ENCODE measurements at places on chromosomes 4 and X.
A peak's percentile ranks its signal among the peaks of the same experiment; 100 is the strongest.

- DNase-seq = peak; percentile 21
Observed at GRCh38 chr4:121072224-121073003, at the start of gene NDNF. TSS of gene NDNF (minus strand) at chr4:121072535. CDS start at chr4:121045837, 26,698 bp downstream.

GRCh38 chr4:10688022-10688421 lies 3.5 kb upstream of the CLNK start:
- no peak for DNase-seq

DNA sequence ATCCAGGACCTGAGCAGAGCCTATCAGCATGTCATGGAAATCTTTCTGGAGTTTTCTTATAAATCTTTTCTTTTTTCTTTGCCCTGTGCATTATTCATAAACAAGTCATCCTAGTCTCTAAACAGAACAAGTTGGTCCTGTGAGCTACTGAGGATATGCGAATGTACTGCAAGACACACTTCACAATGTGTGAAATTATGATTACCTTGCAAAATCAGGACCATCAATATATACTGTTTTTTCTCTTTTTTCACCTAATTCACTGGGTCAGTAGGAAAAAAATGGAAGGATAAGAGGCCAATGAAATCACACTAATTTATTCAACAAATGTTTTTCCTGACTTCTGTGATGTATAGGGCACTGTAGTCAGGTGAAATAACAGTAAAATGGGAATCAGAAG lies 14.4 kb upstream of the SORBS2 start:
- DNase-seq = no peak

DNA sequence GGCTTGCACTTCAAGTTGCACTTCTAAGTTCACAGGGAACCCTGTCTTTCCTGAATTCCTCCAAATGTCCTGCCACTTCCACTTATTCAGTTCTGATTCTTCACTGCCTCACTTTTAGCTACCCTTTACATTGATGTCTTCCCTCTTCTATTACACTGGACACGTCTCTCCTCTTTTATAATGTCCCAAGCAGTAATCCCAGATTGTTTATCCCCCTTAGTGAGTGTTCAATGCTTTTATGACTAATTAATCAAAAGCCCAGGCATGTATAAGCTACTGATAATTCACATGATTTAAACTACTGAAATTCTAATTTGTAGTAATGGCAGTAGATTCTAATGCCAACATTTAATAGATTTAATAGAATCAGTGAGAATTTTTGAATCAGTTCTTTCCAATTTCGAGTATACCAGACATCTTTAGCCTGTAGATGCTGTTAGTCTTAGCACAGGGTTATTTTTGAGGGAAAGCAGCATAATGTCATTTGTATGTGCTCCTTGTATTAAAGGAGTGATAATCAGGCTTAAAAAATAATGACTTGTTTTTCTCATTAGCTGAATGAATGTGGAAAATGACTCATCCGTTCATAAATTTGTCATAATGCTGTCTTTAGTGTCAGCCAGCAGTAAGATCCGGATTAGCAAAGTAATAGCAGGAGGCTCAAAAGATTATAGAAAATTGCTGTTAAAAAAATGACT lies 703.1 kb downstream of the CENPC start:
- no peak for DNase-seq

GRCh38 chr4:687048-687970 lies 1.6 kb downstream of the SLC49A3 start:
- DNase-seq = no peak

DNA sequence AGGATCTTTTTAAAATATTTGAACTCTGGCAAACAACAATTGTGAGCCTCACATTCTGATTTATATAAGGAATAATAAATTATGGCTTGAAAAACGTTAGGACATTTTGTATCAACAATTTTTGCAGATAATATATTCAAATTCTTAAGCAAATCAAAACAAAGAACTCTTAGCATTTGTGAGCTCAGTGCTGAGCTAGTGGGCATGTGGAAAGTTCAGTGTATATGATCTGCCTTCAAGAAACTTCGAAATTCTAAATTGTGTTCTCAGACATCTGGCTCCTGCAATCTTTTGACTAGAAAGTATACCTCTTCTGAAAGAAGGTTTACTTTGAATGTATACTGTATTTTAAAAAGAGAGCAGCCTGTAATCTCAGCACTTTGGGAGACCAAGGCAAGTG lies 122.3 kb upstream of the NEIL3 start:
- no peak for DNase-seq

GRCh38 chrX:124263743-124264142 lies 68.7 kb upstream of the TEX13D start:
- no peak for DNase-seq

GRCh38 chrX:136476501-136476900 lies 11.2 kb upstream of the BRS3 start:
- no peak for DNase-seq

GRCh38 chr4:80196922-80197573 lies at the start of gene PRDM8:
TSS of gene PRDM8 (plus strand) at chr4:80197503. CDS start at chr4:80200081, 2,578 bp downstream.
- peak; percentile 56 for DNase-seq

DNA sequence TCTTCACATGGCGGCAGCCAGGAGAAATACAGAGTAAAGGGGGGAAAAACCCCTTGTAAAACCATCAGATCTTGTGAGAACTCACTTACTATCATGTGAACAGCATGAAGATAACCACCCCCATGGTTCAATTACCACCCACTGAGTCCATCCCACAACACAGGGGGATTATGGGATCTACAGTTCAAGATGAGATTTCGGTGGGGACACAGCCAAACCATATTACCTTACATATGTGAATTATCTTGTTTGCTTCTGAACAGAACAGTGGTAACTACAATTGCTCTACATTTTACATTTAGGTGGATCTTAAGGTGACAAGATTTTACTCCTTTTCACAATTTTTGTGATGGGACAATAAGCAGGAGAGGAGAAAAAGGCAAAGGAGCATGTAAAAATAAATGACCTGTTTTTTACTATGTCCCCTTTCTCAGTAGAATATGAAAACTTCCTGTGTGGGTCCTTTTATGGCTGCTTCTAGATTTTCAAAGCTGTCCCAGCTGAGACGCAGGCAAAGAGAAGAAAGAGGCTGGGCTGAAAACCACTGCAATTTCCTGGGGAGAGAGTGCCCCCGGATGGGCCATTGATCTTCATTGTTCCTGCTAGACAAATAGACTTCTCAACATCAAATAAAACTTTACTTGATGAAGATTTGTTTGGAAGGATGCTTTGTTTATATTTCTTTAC lies 45.9 kb upstream of the PGM2 start:
- no peak for DNase-seq

DNA sequence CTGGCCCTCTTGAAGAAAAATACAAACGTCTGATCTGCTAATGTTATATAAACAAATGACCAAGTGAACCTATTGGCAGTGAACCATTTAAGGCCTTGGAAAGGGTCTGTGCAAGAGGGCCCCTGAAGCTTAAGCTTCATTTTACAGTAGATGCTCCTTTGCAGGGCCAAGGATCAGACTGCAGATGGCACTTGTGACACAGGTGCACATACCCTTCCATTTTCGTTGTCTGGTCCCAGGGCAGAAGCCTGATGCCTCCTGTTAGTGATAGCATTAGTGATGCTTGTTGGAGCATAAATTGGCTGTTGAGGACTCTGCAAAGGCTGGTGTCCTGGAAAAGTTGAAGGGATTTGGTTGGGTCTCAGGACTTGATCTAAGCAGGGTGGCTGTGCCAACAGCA lies 46.5 kb downstream of the ETNPPL start:
- no peak for DNase-seq

DNA sequence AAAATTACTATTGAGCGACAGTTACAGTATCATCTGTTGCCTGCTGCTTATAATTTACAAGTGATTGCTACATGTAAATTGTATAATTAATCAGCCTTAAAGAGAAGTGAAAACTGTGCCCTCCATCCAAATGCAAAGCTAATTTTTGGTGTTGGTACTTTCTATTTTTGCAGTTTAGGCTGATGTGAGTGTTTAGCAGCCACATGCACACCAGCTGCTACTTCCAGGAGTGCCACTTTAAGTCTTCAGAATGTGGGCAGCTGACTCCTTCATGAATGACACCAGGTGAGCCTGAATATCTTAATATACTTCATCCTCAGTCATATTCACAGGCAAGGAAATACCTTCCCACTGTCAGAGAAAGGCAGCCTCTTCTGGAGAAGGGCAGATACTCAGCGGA lies 149.8 kb upstream of the RASGEF1B start:
- DNase-seq = no peak

- no peak for DNase-seq
Observed at GRCh38 chr4:186979961-186980745, 256.5 kb upstream of the FAT1 start.

- no peak for DNase-seq
Observed at GRCh38 chrX:45309096-45309495, 108.4 kb upstream of the DIPK2B start.

- no peak for DNase-seq
Observed at GRCh38 chr4:112113864-112114263, 31.4 kb upstream of the FAM241A start.

- DNase-seq = no peak
Observed at GRCh38 chr4:186728631-186729271, 5.1 kb upstream of the FAT1 start.

- DNase-seq = no peak
Observed at GRCh38 chr4:80243274-80244018, 23.0 kb upstream of the FGF5 start.

- DNase-seq = no peak
Observed at GRCh38 chrX:46628460-46629371, 55.2 kb downstream of the CHST7 start.

DNA sequence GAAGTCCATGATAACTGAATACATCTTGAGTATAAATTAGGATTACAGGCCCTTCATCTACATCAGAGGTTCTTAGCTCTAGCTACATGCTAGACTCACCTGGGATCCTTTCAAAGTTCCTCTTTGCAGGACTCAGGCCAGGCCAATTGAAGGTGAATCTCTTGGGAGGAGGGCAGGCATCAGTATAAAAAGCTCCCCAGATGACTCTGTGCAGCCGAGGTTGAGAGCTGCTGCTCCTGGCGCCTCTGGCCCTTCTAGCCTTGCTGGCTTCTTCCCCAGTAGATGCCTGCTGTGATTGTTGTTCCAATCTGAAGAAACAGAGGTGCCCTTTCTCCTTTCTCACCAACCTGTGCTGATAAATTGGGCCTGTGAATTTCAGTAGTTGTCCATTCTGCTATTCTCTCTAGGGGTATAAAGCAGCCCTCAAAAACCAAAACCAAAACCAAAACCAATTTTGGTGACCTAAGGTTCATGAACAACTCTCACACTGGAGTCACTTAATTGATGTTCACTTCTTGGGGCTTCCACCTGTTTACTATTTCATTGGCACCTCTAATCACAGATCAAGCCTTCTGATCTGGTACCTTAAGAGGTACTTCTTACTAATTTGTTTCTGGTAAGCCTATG lies 78.7 kb downstream of the SUPT20HL2 start:
- DNase-seq = no peak

GRCh38 chr4:64670647-64671046 lies 261.4 kb upstream of the TECRL start:
- DNase-seq = no peak

DNA sequence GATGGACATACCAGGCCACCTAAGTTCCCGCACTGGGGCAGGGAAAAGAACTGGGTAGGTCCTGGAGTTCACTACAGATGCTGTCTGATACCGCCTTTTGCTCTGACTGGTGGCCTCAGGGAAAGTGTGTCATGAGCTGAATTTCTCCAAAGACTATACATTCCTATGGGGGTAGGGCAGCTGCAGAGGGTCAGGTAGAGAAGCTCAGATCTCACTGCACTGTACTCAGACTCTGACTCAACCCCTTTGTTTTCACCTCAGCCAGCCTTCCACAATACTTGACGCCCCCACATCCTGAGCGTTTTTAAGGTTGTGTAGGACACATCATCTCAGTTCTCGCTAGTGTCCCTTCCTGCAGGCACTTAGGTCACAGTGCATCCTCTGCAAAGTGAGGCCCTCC lies 7.8 kb downstream of the GATB start:
- DNase-seq = no peak

- DNase-seq = no peak
Observed at GRCh38 chr4:55903577-55903976, 45.2 kb upstream of the CEP135 start.

DNA sequence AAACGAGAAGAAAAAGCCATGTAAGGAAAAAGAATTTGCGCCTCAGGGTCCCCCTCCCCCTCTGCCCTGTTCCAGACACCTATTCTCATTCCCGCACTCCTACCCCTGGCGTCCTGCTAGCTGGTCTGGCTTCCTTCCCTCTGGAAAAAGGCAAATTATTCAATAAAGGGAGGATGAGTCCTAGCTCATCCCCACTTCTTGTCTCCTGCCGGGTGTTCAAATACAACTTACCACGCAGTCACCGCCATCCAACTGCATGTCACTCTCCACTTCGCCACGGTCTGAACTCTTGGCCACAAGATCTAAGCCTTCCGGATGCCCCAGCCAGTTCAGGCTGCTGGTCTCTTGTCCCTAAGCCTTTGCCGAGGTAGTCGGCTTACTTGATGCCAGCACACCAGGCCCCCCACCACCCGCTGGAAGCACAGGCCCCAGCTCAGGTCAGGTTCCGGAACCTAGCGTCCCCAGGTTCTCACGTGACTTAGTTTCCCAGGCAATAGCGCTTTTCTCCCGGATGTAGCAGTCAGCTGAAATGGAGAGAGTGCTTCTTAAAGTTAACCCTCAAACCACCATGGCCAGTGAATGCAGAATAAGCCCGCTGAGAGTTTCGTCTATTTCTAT lies 209.6 kb upstream of the SPIN4 start:
- peak; percentile 20 for DNase-seq

DNA sequence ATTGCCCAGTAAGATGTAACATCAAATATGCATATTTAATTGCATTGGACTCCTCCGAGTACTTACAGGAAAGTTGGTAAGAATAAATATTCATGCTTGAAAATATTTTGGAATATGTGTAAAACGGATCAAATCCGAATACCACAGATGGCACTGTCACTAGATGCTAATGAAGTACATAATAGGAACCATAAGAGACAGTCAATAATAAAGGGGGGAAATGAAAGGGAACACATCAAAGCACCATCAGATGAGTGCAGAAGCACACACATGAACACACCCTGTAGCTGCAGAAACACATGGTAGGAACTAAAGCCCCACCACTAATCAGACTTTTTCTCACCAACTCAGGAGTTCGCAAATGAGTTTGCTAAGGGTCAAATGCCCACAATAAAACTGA lies 52.2 kb upstream of the PAGE5 start:
- DNase-seq = no peak

- DNase-seq = no peak
Observed at GRCh38 chrX:120251471-120252011, 929 bp downstream of the ZBTB33 start.

- no peak for DNase-seq
Observed at GRCh38 chr4:2400841-2401609, 17.4 kb downstream of the ZFYVE28 start.

DNA sequence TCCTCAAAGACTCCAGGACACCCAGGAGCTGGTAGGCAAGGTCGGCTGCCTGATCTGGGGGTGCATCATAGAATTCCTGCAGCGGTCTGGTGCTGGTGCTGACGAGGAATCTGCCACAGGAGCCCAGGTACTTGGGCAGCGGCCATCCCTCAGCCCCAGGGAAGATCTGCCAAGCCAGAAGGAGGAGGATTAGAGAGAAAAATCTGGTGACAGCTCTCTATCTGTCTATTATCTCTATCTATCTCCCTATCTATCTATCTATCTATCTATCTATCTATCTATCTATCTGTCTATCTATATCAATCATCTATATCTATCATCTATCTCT lies 46.7 kb downstream of the DIPK2B start:
- DNase-seq = no peak

All from caudate nucleus (tissue), 63 donors.